ENCODE measurements at places on chromosomes 3 and 15.

GRCh38 chr3:189457631-189458412 is 173.4 kb upstream of the TP63 start:
- DNase-seq: no peak

DNA sequence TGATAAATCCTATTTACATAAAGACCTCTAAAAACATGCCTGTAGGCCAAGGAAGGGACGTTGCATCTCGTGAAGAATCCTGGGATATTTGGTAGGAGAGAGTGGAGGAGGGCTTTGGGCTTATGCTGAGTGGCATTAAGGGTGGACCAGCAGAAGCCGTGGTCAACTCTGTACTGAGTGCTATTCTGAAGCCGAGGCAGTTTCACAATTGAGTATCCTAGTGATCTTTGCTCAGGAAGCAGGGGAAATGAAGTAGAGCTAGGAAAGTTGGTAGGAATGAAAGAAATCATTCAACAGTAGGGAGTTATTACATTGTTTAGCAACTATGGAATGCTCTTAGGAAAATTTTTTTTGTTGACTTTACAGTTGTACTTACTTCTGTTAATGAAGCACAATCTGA is 24.2 kb downstream of the MCTP2 start:
- DNase-seq: no peak

GRCh38 chr15:51126842-51127241 is 32.1 kb upstream of the TNFAIP8L3 start:
- no peak for DNase-seq

DNA sequence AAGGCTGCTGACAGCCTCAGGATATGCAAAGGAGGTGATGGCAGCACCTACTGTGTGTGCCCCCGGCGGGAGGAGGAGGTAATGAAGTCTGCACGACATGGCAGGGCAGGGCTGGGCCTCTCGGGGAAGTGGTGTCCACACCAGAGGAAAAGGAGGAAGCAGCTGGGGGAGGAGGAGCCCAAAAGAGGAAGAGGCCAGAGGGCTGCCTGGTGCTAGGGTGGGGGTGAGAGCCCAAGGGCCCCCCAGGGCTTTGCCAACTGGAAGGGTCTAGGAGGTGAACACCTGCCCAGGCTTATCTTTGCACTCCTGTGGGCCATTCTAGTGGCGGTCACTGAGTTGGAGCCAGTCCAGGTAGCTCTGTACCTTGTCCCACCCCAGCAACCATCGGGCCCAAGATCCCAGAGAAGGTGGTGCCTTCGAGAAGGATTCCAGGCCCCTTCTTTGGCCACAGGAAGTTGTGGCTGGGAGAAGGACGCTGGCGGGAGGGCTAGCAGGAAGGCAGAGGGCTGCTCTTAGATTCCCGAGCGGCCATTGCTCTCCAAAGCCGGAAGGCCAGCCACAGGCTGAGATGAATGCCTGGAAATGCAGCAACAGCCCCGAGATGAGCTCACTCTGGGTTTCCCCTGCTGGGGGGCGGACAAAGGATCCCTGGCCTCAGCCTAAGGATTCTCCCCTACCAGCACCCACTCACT is 7.0 kb downstream of the GNAI2 start:
- no peak for DNase-seq

DNA sequence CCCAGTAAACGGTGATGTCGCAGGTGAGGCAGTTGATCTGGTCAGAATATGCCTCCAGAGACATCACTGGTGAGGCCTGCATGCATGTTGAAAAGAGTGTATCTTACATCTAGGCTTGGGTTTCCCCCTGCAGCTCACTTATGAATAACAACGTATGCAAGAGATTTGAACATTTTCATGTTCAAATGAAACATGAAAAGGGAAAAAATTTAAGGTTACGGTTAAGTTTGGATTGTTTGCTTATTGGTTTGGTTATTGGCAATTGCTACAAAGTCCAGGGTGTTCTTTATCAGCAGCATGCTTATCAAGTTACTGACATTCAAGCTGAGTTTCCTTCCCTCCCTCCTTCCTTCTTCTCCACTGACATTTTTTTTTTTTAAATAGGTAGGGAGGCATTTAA is 123.2 kb downstream of the IGF1R start:
- no peak for DNase-seq

GRCh38 chr15:41894791-41895463 is 1.1 kb upstream of the SPTBN5 start:
- peak; percentile 90 for DNase-seq

- DNase-seq: no peak
Observed at GRCh38 chr3:156716105-156716862, 41.9 kb downstream of the TIPARP start.

DNA sequence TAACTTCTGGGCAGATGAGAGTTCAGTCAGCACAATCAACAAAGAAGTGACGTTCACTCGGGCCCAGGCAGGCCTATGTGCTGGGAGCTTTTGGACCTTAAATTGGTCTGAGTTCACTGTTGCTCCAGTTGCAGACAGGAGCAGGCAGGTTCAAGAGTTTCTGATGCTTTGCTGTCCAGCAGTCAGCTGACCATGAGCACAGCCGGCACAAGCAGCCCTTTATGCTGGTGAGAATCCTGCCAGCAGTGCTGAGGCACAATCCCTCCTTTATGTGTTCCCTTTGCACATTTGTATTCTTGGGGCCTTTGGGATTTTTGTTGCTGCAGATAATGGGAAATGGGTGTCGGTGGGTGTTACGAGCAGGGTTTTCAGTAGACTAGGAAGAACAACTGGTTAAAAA is 81.2 kb upstream of the GOLGA8J start:
- no peak for DNase-seq

Measured in activated CD8-positive, alpha-beta memory T cell treated with anti-CD3 and anti-CD28 coated beads for 1 hour (primary cell).